Activated CD8-positive, alpha-beta T cell treated with anti-CD3 and anti-CD28 coated beads, Interleukin-2, amount 10 ng/mL, durations not matched to agents 7 days and 5 days (primary cell): ENCODE measurements at places on chromosomes 11 and 22.

- peaks cover 27% of the 10 kb centered on the region for H3K27me3 ChIP-seq
- H3K36me3 ChIP-seq = no peaks in the 10 kb centered on the region
- H3K4me3 ChIP-seq = no peak overlapping the region
- H3K27ac ChIP-seq = no peak overlapping the region
- peaks cover 3% of the 10 kb centered on the region for H3K4me1 ChIP-seq
Observed at GRCh38 chr11:45178890-45179671, 32.6 kb downstream of the PRDM11 start.

DNA sequence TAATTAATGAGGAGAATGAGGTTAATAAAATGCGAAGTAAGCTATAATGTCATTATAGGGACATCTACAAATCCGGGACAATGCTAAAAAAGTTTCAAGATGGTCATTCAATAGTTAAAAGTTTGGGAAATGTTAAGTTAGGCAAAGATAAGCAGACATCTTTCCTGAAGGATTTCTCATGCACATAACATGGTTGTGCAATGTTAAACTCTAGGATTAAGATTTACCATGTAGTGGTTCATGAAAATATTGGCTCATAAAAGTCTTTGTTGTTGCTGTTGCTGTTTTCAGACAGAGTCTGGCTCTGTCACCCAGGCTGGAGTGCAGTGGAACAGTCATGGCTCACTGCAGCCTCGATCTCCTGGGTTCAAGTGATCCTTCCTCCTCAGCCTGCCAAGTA lies 751.5 kb upstream of the CCDC179 start:
- no peaks in the 10 kb centered on the region for H3K27me3 ChIP-seq
- H3K27ac ChIP-seq = no peak overlapping the region
- no peaks in the 10 kb centered on the region for H3K36me3 ChIP-seq
- DNase-seq = no peak
- no peaks in the 10 kb centered on the region for H3K4me1 ChIP-seq
- H3K4me3 ChIP-seq = no peak overlapping the region

DNA sequence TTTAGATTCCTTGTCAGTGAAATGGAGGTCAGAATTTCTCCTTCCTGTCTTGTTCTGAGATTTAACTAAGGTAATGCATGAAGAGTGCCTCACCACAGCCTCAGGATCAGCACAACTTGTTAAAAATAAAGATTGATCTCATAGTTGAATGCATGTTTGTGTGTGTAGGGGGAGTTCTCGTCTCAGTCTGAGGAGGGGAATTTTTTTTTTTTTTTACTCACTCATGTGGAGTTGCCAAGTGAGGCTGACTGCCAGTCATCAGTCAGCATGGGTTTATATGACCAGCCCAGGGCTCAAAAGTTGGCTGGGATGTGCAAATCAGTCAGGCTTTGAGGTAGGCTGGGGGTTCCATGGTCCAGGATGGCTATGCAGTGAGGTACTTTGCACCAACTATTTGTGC lies 113.2 kb downstream of the FANCF start:
- no peak for DNase-seq
- H3K4me3 ChIP-seq = no peak overlapping the region
- no peaks in the 10 kb centered on the region for H3K36me3 ChIP-seq
- H3K27me3 ChIP-seq = no peaks in the 10 kb centered on the region
- no peaks in the 10 kb centered on the region for H3K4me1 ChIP-seq
- no peak overlapping the region for H3K27ac ChIP-seq

GRCh38 chr11:108588287-108588686 lies 5.3 kb downstream of the EXPH5 start:
- no peak for DNase-seq
- H3K27me3 ChIP-seq = peaks cover 15% of the 10 kb centered on the region
- peaks cover under 1% of the 10 kb centered on the region for H3K36me3 ChIP-seq
- H3K4me3 ChIP-seq = no peak overlapping the region

DNA sequence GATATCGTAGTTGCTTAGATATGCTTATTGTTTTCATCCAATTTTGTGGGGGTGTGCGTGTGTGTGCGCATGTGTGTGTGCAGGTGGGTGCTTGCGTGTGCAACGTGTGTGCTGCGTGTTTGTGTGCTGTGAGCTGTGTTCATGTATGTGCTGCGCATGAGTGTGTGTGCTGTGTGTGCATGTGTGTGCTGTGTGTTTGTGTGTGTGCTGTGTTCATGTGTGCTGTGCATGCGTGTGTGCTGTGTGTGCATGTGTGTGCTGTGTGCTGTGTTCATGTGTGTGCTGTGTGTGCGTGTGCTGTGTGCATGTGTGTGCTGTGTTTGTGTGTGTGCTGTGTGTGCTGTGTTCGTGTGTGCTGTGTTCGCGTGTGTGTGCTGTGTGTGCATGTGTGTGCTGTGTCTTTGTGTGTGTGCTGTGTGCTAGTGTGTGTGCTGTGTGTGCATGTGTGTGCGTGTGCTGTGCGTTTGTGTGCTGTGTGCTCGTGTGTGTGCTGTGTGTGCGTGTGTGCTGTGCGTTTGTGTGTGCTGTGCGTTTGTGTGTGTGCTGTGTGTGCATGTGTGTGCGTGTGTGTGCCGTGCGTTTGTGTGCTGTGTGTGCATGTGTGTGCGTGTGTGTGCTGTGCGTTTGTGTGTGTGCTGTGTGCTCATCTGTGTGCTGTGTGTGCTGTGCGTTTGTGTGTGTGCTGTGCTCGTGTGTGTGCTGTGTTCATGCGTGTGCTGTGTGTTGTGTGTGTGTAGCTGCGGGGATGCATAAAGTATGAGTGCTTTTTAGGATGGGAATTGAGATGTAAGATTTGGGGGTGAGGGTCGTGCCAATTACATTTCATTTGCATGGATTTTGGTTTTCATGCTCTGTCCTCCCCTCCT lies 7.6 kb downstream of the IGF2 start:
- H3K27ac ChIP-seq = no peak overlapping the region
- DNase-seq = no peak
- H3K4me3 ChIP-seq = no peak overlapping the region
- peaks cover 27% of the 10 kb centered on the region for H3K27me3 ChIP-seq

GRCh38 chr11:17878743-17879142 lies 134.1 kb downstream of the SERGEF start:
- H3K27ac ChIP-seq = no peak overlapping the region
- no peak overlapping the region for H3K4me3 ChIP-seq
- H3K36me3 ChIP-seq = no peaks in the 10 kb centered on the region

- H3K4me3 ChIP-seq = no peak overlapping the region
- H3K27ac ChIP-seq = no peak overlapping the region
- DNase-seq = peak; percentile 40
- no peaks in the 10 kb centered on the region for H3K36me3 ChIP-seq
- H3K27me3 ChIP-seq = peaks cover 7% of the 10 kb centered on the region
Observed at GRCh38 chr22:29727131-29727523, 7.3 kb downstream of the CABP7 start.

DNA sequence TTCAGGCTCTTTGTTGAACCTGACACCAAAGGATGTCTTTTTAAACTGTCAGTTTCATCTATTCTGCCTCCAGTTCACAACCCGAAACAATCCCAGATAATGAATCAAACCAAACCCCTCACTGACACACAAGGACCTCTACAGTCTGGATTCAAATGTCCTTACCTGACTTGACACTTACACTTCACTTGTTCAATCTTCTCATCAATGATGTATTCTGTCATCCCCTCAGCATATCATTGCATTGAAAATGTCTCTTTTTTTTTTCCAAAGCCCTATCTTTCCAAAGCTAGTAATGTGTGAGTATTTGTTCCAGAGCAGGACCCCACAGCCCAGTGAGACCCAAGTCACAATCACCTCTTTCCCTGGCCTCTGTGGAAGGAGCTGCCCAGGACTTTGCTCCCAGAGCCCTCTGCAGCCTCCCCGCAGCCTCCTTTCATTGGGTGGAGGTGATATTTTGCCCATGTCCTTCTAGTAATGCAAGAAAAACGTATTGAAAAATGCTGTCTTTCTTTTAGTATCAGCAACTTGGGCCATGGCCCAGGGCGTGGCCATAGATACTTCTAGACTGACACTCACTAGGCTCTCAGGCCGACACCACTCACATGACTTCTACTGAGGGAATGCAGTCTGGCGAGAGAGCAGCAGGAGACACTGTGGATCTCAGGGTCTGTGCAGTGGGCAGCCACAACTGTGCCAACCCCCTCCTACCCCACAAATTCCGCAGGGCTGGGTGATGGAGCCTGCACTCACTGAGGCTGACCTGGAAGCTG lies 18.2 kb downstream of the RFPL3 start:
- H3K4me3 ChIP-seq = no peak overlapping the region
- no peaks in the 10 kb centered on the region for H3K4me1 ChIP-seq
- no peaks in the 10 kb centered on the region for H3K27me3 ChIP-seq
- DNase-seq = no peak
- H3K36me3 ChIP-seq = no peaks in the 10 kb centered on the region
- H3K27ac ChIP-seq = no peak overlapping the region

GRCh38 chr22:34067031-34067430 lies 146.8 kb upstream of the LARGE1 start:
- H3K36me3 ChIP-seq = no peaks in the 10 kb centered on the region
- H3K27ac ChIP-seq = no peak overlapping the region
- H3K4me3 ChIP-seq = no peak overlapping the region
- H3K27me3 ChIP-seq = no peaks in the 10 kb centered on the region
